Panc1 (cell line): ENCODE measurements at places on chromosomes 12 and 14.

- peak; percentile 30 for DNase-seq
These were observed 1.9 kb downstream of the ATXN2 start for GRCh38 chr12:111596985-111597830.

GRCh38 chr12:52798671-52799504, 3.0 kb upstream of the KRT3 start:
- DNase-seq, result peak; percentile 15

GRCh38 chr12:12267742-12268200, 927 bp upstream of the LRP6 start:
- no peak for DNase-seq

GRCh38 chr12:47742253-47742825, 16.3 kb downstream of the RAPGEF3 start:
- DNase-seq, result peak; percentile 65

DNA sequence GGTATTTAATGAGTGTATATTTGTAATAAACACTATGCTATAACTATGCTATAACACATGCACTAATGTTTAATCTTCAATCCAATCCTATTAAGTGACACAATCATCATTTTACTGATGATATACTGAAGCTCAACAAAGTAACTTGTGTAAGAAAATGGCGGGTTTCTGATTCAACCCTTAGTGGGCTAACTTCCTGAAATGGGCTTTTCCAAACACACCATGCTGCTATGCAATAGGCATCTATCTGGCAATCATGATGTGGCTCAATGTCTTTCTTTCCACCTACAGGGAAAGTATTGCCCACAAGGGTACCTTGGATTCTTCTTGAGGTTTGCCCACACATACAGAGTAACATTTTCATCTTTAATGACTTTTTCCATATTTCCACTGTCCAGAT, 48.3 kb downstream of the DNAI7 start:
- no peak for DNase-seq

DNA sequence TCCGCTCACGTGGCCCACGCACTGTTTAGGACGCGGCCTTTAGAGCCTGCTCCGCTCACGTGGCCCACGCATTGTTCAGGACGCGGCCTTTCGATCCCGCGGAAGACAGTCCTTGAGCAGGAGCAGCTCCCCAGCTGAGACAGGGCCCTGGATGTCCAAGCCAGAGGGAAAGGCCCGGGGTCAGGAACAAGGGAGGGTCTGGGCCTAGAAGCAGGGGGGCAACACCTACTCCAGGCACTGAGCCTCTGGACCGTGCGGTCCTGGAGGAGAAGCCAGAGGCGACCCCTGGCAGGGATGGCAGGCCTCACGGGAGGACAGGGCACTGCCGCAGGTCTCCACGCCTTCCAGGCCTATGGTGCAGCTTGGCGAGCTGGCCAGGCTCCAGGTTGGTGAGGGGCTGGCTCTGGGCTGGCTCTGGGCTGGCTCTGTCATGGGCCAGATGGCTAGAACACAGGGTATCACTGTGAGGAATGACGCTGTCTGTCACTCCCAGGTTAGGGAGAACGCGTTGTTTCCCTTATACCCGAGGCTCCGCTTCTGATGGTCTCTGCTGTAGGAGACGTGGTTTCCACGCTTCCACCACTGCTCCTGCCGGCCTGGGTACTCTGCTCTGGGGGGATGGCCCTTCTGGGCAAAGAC, 341.7 kb downstream of the TMEM121 start:
- no peak for DNase-seq

- no peak for DNase-seq
These were observed at the start of gene ZNF385A for GRCh38 chr12:54384591-54385041. TSS of gene ZNF385A (minus strand) at chr12:54384733. CDS start at chr12:54384514, 219 bp downstream.
